NB4 (cell line): ENCODE measurements at places on chromosomes 13 and 19.
A peak's percentile ranks its signal among the peaks of the same experiment; 100 is the strongest.

DNA sequence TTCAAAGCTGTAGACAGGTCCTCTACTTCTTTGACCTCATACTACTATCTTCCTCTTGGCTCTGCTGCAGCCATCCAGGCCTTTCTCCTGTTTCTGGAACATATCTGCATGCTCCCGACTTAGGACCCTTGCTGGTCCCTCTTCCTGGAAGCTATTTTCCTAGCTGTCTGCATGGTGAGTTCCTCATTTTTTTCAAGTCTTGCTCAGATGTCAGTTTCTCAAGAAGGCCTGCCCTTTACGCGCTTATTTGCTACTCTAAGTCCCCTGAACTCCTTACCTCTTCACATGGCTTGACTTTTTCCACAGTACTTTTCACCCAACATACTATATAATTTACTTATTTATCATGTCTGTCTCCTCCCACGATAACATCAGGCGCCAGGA, 31.4 kb downstream of the DNAJC3 start:
- peak; percentile 55 for DNase-seq

GRCh38 chr13:73572824-73573223, 514.0 kb downstream of the KLF5 start:
- peak; percentile 5 for DNase-seq

- no peak for DNase-seq
Measured at GRCh38 chr13:109684084-109684823, 102.1 kb downstream of the IRS2 start.

GRCh38 chr19:36688058-36688457, 646 bp downstream of the ZNF567 start:
- no peak for DNase-seq

DNA sequence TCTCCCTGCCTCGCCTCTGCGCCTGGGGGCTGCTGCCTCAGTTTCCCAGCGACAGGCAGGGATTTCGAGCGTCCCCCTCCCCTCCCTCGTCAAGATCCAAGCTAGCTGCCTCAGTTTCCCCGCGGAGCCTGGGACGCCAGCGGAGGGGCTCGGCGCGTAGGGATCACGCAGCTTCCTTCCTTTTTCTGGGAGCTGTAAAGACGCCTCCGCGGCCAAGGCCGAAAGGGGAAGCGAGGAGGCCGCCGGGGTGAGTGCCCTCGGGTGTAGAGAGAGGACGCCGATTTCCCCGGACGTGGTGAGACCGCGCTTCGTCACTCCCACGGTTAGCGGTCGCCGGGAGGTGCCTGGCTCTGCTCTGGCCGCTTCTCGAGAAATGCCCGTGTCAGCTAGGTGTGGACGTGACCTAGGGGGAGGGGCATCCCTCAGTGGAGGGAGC, 722 bp upstream of the ICAM1 start:
- DNase-seq = peak; percentile 100
